ENCODE measurements at places on chromosomes 2 and 18.

- no peak for DNase-seq
These were observed 624.9 kb downstream of the CBLN2 start for GRCh38 chr18:71919211-71919610.

- DNase-seq = no peak
These were observed 154.6 kb downstream of the INO80D start for GRCh38 chr2:205931388-205931787.

GRCh38 chr18:62576845-62577512 is 54.2 kb downstream of the ZCCHC2 start:
- DNase-seq = no peak

- no peak for DNase-seq
These were observed 40.0 kb upstream of the BIN1 start for GRCh38 chr2:127146820-127147502.

DNA sequence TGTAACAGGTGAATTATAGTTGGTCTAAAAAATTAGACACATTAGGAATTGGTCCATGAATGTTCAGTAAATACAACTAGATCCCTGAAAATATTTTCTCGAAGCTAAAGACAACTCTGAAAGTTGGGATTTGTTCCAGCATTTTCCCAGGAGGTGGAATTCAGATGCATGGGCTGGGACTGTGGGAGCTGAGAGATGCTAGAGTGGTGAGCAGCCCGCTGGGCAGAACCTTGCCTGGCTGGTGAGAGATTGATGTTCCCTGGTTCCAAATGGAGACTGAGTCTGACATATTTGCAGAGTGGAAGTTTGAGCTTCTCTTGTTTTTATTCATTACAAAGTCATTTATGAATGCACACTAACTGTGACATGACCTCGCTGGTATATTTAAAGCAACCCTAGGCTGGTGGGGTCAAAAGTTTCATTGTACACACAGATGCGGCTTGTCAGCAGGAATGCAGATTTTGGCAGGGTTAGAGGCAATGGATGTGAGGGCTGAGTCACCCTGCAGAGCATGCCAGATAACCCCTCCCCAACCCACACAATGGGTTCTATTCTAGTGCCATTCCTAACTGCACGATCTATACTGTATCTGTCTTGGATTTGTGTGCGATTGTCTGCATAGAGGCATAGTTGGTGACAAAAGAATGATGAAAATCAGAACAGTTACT is 23.5 kb upstream of the TMEM178A start:
- peak; percentile 82 for DNase-seq

All from fibroblast of pulmonary artery (primary cell).